ENCODE measurements at places on chromosomes 11 and 22. TPM values are rescaled to one million over a fixed set of nuclear protein-coding genes. Genes with fewer than 3 reads are reported as not detected.

Gene OR10S1
- total RNA-seq: not detected

Gene RFPL1
- not detected for total RNA-seq

Gene PRRG4
- total RNA-seq: under 0.01 TPM

Gene OR5T1
- not detected for total RNA-seq

Gene POU2AF1
- total RNA-seq: not detected

Gene H19
- total RNA-seq: 2.8 TPM

Gene PLAAT4
- total RNA-seq: 0.94 TPM

Gene EMID1
- total RNA-seq: 45.4 TPM

Gene APLNR
- 6.9 TPM for total RNA-seq

Gene OR8J3
- not detected for total RNA-seq

Gene P2RY2
- total RNA-seq: not detected

Gene MDK
- 23.2 TPM for total RNA-seq
